ENCODE measurements at places on chromosomes 7 and 10.

DNA sequence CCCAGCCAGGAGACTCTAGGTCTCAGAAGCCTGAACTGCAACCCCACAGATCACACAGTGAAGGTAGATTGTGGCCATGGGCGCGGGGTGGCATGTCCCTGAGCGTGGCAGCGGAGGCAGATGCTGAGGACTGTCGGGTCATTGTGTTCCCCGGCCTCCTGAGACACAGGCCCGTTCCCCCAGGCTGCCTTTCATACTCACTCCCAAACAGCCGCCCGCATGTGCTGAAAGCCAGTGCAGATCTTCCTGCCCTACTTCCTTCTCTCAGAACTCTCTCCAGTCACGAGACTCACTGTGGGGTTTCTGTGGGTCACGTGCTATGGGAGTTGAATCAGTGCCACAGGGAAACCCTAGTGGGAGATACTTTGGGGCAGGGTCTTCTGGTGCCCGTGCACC is 48.0 kb downstream of the ZNF467 start:
- peak; percentile 22 for DNase-seq

- no peak for DNase-seq
Measured at GRCh38 chr10:52999681-53000080, 227.1 kb upstream of the MBL2 start.

GRCh38 chr10:115937768-115938056 is 335.3 kb downstream of the GFRA1 start:
- DNase-seq, result no peak

GRCh38 chr10:31005895-31006294 is 25.8 kb downstream of the ZNF438 start:
- no peak for DNase-seq

GRCh38 chr10:95542761-95543160 is 18.4 kb downstream of the SORBS1 start:
- no peak for DNase-seq

GRCh38 chr10:4698075-4698474 is 127.9 kb upstream of the AKR1E2 start:
- no peak for DNase-seq

- no peak for DNase-seq
Measured at GRCh38 chr10:110863361-110863760, 8.4 kb upstream of the PDCD4 start.

- no peak for DNase-seq
Measured at GRCh38 chr10:75074711-75075445, 36.6 kb upstream of the SAMD8 start.

GRCh38 chr10:86402283-86402941 is 35.8 kb upstream of the GRID1 start:
- DNase-seq, result peak; percentile 61

DNA sequence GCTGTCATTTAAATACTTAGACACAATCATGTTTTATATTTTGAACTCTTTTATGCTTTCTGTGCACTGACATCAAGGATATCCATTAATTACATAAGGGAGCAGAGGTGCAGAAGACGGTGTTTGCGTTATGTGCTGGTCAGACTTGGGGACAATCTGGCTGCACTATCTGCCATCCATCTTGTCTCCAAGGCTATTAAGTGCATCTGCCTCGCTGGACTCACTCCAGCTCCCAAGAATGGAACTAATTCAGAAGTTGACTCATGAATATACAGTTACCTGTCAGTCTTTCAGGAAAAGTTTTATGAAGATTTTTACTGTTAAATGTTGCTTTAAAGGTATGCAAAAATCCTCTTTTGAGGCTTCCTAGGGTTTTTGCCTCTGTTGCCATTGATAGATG is 391.0 kb downstream of the SUGCT start:
- DNase-seq, result no peak

- DNase-seq, result no peak
Measured at GRCh38 chr7:156791241-156791640, 101.7 kb downstream of the LMBR1 start.

DNA sequence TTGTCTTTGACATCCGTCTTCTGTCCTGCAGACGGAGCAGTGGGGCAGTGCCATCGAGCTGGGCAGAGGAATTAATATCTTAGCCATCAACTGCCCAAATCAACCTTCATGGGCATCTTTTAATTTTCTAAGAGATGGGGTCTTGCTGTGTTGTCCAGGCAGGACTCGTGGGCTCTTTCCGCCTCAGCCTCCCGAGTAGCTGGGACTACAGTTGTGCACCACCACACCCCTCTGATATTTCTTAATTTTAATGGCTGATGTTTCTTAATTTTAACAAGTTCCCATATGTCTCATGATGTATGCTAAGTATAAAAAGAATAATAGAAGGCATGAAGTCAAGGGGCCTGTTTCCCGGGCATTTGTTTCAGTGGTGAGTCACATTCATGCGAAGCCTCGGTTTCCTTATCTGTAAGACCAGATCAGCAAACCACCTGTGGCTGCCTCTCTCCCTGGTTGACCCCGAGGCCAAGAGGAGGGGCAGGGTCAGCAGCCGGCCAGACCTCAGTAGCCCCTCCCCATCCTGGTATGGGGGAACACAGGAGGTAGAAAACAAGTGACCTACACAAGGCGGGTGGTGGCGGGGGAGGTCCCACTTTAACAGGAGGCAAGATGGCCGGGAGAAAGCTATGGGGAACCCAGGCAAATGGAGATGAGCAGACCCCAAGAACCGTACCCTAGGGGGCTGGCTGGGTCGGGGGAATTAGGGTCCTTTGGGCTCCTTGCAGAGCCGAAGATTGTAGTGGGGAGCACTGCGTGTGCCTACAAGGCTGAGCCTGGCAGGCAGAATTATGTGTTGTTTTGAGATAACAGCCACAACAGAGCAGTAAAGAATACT is 85.5 kb downstream of the CUX1 start:
- DNase-seq, result no peak

DNA sequence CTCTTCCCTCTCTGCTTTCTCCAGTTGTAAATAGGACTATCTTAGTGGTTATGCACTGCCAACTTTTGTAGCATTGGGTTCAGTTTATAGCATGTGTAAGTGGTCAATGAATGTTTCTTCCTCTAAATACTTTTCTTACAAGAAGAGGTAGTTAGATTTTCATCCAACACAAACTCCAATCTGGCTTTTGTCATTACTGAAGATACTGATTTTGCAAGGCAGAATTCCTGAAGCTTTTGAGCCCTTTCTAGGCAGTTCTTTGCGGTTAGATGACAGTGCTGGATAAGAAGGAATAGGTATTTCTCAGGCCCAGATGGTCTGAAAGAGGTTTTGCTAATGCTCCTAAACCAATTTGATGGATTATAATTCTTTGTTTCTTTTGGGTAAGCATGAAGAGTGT is 60.5 kb downstream of the BICC1 start:
- no peak for DNase-seq

- DNase-seq, result no peak
Measured at GRCh38 chr10:132802694-132803320, 16.9 kb upstream of the NKX6-2 start.

GRCh38 chr10:4708123-4708759 is 117.8 kb upstream of the AKR1E2 start:
- no peak for DNase-seq

DNA sequence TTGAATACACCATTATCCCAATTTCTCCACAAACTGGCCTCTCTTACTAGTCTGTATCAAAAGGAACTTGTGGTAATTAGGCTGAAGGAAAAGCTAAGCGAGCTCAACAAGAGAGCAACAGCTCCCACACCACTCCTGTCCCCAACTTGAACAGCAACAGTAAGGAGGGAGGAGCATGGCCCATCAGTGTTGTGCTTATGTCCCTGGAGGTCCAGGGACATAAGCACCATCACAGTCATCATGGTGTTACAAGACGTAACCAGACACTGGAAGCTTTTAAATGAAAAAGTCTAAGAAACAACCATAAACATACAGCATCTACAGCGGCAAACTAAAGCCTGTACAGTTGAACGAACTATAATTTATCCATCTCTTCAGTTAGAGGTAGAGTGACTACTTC is 989 bp downstream of the ERLIN1 start:
- no peak for DNase-seq

- DNase-seq, result no peak
Measured at GRCh38 chr7:19561121-19561805, 147.6 kb downstream of the POLR1F start.

- no peak for DNase-seq
Measured at GRCh38 chr7:43151076-43151475, 38.6 kb downstream of the HECW1 start.

DNA sequence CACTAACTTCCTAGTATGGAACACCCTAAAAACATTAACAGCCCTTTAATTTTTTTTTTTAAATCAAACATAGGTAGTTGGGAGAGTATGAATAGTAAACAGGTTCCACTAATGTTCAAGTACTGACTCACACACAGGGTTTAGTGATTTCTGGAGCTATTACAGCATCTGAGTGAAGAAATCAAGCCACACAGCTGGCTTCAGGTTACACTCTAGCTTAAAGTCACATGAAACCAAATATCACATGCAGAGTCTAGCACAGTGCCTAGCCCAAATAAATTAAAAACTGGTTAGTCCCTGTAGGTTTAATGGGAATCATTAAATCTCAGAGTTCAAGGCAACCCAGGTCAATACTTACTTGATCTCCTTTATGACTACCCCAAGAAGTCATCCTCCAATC is 11.6 kb downstream of the PANK1 start:
- DNase-seq, result no peak

DNA sequence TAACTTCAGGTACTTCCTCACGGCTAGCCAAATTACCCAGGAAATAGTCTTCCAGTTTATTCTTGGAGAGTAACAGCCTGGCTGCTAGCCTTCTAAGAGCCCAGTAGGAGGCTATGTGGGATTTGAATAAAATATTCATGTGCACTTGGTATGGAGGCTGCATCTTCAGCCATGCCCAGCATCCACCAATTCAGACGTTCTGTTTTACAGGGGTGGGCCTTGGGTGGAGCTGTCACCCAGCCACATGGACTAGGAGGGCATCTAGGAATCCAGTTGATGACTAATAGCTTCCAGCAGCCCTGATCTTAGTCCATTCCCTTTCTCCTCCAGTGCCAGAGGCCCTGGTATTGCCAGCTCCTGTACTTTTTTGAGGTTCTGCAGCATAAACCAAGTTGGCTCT is 66.3 kb upstream of the ZRANB1 start:
- no peak for DNase-seq

- DNase-seq, result peak; percentile 93
Measured at GRCh38 chr10:119445311-119445934, 97.1 kb downstream of the RGS10 start.

DNA sequence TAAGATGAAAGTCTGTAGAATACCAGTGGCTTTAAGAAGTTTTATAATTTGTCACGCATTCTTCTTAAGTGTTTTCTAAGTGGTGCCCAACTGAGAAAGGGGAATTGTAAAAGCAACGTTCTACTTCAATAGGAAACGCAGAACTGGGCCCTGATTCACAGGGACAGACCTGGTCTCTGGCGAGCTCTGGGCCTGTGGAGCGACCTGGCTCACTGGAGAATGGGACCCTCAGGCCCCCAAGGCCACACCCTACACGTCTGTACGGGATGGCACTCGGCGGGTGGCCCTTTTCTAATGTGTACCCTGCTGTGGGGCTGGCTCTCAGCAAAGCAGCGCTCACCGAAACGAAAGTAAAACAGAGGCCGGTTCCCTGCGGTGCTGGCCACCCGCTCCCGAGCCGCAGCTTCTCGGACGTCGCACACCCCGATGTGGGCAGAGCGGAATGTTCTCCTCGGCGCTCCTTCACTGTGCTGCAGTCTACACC is 205.0 kb downstream of the DIP2C start:
- DNase-seq, result no peak

GRCh38 chr7:154853063-154853726 is 149.7 kb downstream of the PAXIP1 start:
- DNase-seq, result no peak

GRCh38 chr10:132223156-132223590 is 36.4 kb downstream of the DPYSL4 start:
- peak; percentile 83 for DNase-seq

GRCh38 chr10:7306616-7307015 is 104.2 kb downstream of the SFMBT2 start:
- no peak for DNase-seq

DNA sequence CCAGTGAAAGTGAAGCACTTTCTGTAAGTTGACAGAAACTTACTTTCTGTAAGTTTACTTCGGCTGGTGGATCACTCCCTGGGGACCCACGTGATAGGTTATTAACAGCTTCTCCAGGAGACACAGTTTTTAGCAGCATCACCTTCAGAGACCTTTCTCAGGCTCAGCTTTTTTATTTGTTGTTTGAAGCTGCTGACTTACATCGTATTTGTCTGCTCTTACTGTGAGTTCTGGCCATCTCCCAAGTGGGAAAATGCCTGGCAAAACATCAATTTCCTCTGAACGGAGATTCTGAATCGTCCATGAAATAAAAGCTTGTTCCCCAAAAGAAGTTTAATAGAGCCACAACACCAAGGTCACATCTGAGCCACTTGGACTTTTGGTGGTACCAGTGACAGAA is 178.7 kb upstream of the PODXL start:
- DNase-seq, result no peak

GRCh38 chr7:109964780-109965179 is 1126.1 kb upstream of the LRRN3 start:
- no peak for DNase-seq

GRCh38 chr10:24396396-24396795 is 187.5 kb downstream of the KIAA1217 start:
- DNase-seq, result no peak

- DNase-seq, result no peak
Measured at GRCh38 chr10:70751356-70751755, 33.8 kb downstream of the TBATA start.

DNA sequence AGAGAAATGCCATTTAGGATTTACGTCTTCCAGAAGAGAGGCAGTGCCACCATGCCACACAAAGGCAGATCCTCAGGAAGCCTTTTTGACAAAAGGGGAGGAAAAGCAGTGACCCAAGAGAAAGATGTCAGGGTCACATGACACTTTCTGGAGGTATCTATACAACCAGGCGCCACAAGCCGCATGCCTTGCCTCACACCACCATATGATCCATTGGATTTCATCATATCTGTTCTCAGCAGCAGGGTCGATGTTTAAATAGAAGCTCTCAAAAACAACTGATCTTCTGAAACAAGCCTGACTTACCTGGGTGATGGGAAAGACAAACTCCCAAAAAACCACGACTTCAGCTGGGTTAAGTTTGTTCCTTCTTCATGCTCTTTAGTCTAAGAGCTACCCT is 52.5 kb upstream of the UNC5B start:
- DNase-seq, result no peak

DNA sequence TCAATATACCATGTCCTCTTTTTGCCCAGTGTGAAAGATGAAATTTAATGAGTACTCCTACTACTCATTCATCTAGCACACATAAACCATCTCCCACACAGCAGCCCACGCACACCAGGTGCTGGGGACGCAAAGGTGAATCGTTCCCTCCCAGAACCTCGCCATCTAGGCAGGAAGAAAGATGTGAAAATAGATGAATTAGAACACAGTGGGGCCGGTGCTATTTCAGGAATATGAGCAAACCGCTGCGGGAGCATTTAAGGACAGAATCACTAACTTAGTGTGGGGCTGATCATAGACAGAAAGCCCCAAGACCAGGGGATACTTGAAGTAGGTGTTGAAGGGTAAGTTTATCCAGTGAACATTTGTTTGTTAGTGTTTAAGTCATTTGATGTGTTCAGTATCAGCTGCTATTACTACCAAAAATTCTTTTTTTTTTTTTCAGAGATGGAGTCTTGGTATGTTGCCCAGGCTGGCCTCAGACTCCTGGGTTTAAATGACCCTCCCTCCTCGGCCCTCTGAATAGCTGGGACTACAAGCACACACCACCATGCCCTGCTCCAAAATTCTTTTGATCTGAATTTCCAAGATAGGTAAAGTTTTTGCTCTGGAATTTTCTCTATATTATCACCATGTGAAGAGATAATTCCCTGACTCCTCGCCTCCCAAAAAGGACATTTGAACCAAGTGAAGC is 48.8 kb downstream of the CPXM2 start:
- no peak for DNase-seq

- peak; percentile 86 for DNase-seq
Measured at GRCh38 chr10:89032141-89032891, 41.7 kb downstream of the FAS start.

Measured in activated effector memory CD4-positive, alpha-beta T cell treated with anti-CD3 and anti-CD28 coated beads, Interleukin-2, amount 50 U/mL, for 16 hours (primary cell).